ENCODE measurements at places on chromosomes 5 and 9.

DNA sequence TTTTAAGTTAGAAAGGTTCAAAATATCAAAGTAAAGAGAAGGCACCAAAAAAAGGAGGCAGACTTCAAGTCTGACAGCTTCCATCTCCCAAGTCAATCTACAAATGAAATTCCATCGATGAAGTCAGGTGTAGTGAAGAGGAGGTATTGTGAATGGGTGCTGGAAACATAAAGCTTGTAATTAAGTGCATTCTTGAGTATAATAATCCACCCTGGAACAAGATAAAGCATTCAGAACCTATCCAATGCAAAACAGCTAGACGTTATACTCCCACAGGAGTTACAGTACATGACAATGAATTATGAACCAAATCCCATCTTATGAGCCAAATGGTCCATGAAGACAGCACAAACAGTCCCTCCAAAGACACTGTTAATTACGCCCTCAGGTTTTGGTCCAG, 22.3 kb downstream of the BNC2 start:
- no peak for DNase-seq

- no peak for DNase-seq
Measured at GRCh38 chr5:135058331-135058732, 24.3 kb upstream of the PITX1 start.

DNA sequence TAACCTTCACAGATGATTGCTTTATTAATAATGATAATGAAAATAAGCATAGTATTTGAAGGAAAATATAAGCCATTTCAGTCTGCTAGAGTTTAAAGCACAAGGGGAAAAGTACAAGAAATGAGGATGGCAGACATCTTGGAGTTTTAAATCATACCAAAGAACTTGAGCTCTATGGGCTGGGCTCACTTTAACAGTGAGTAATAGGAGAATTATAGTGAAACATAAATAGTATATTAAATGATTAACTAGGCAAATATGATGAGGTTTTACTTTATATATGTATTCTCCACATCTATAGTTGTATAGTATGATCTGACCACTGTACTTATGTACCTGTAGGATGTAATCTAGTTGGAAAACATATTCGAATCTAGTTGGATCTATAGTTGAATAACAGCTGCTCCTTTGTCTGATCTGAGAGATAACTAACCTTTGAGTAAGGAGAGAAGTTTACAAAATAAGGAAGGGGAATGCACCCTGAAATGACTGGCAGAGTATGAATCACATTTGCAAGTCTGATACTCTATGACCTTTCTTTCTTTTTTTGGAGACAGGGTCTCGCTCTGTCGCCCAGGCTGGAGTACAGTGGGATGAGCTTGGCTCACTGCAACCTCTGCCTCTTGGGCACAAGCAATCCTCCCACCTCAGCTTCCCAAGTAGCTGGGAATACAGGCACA, 17.6 kb downstream of the MEGF9 start:
- DNase-seq = no peak

DNA sequence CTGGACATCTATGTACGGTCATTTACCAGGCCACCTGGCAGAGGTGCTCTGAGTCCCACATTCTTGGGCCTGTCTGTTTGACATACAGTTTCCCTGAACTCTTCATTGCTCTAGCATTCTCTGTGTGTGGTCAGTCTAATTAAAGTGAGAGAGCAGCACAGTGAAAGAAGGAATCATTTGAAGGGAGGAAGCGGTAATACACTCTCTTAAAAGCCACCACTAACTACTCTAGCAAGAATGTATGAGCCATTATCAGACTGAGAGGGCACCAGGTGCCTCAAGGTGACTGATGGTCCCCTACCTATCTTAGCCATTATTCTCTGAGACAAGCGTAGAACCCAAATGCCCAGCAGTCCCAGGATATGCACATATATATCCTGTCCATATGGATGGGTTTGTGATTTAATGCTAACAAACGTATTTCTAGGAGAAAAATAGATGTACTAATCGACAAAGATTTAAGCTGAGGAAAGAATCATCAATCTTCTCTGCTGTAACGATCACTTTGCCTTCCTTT, 527.2 kb downstream of the PRELID2 start:
- DNase-seq = no peak

GRCh38 chr5:61402970-61403900, 71.2 kb downstream of the ZSWIM6 start:
- DNase-seq = no peak

- no peak for DNase-seq
Measured at GRCh38 chr9:1929722-1930244, 85.4 kb upstream of the SMARCA2 start.

GRCh38 chr5:64532212-64532611, 26.4 kb downstream of the RGS7BP start:
- no peak for DNase-seq

GRCh38 chr9:95049761-95050160, 267.7 kb downstream of the FANCC start:
- DNase-seq = no peak

DNA sequence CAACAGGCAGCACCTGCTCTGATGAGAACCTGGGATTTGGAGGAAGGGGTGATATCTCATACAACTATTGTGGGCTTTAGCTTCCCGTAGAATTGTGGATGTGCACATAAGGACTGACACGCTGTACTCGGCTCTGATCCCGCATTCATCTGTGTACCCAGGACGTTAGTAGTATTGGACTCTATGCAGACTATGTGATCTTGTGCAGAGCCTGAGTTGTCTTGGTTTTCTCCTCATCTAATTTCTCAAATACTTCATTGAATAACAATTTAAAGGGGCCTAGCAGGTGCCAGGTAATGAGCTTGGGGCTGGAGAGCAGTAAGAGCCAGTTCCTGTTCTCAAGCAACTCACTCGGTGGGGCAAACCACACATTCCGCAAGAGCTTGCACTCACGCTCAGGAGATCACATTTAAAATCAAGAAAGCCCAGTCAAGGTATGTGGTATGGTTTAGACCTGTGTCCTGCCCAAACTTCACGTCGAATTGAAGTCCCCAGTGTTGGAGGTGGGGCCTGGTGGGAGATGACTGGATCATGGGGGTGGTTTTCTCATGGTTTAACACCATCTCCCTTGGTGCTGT, 14.8 kb downstream of the C5orf15 start:
- DNase-seq = no peak

DNA sequence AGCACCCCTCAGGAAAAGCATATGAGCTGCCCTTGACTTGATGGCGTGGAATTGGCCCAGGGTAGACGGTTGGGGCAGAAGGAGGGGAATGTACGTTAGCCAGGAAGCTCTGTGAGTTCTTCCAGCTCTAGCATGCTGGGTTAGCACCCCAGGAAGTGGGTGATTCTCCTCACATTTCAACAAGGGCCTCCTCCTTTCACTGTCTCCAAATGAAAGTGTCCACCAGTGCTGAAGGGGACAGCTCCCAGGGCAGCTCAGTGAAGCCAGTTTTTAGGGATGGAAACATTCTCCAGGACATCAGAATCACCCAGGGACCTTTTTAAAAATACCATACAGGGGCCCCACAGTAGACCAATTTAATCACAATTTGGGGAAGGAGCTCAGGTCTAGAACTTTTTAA, 17.2 kb upstream of the AFAP1L1 start:
- no peak for DNase-seq

GRCh38 chr5:111394586-111394985, 117.7 kb downstream of the STARD4 start:
- no peak for DNase-seq

DNA sequence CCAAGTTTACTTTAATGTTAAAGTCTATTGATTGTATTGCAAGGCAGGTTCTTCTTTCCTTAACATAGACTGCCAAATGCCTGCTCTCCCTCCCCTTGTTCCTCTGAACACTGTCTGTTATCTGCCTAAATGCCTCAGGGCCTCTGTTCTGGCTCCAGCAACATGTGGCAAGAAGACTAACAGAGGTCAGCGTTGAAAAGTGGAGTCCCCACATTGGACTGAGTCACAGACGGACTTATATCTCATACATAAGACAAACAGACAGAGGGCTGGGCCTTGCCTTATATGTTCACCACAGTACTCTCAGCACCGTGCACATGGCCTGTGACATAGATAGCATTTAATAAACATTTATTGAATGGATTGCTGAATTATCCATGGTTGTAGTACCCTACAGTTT, 91.4 kb downstream of the TSSK1B start:
- no peak for DNase-seq

GRCh38 chr9:136354592-136355085, 8.9 kb downstream of the DNLZ start:
- DNase-seq = no peak

GRCh38 chr5:151534350-151534749, 56.8 kb downstream of the FAT2 start:
- no peak for DNase-seq

DNA sequence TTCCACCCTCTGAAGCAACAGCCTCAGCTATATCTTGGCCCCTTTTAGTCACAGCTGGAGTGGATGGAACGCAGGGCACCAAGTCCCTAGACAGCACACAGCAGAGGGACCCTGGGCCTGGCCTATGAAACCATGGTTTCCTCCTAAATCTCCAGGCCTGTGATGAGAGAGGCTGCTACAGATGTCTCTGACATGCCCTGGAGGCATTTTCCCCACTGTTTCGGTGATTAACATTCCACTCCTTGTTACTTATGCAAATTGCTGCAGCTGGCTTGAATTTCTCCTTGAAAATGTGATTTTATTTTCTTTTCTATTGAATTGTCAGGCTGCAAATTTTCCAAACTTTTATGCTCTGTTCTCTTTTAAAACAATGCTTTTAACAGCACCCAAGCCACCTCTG, 384.8 kb downstream of the PRR16 start:
- no peak for DNase-seq

- DNase-seq = no peak
Measured at GRCh38 chr5:81553567-81554212, 159.8 kb upstream of the ACOT12 start.

DNA sequence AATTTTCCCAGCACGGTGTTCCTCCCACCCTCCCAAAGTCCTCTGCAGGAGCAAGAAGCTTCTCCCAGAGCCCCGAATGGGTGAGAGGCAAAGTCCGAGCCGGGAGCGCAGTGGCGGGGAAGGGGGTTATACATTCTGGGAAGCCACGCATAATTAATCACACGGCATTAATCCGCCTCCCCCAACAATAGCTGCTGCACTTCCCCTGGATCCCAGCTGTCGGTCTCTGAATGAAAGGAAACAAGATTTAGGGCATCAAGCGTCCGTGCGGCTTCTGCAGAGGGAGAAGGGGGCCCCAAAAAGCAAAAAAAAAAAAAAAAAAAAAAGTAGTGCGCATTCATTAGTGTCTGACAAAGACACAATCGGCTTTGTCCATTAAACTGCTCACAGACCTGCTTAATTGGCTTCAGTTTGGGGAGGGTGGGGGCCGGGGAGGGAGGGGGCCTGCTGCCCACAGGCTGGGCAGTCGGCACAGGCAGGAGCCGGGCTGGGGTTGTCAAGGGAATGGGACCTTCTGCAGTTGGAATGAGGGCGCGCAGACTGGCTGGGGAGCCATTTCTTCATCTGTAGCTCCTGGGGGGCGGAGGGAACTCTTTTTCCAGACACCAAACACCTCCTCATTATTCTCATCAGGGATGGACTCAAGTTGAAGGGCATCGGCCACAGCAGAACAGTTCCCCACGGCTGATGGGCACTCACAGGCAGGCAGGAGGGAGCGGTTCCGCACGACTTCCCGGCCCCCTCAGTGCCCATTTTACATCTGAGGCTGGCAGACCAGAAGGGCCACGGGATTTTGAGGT, 3.4 kb downstream of the NOTCH1 start:
- DNase-seq = no peak

DNA sequence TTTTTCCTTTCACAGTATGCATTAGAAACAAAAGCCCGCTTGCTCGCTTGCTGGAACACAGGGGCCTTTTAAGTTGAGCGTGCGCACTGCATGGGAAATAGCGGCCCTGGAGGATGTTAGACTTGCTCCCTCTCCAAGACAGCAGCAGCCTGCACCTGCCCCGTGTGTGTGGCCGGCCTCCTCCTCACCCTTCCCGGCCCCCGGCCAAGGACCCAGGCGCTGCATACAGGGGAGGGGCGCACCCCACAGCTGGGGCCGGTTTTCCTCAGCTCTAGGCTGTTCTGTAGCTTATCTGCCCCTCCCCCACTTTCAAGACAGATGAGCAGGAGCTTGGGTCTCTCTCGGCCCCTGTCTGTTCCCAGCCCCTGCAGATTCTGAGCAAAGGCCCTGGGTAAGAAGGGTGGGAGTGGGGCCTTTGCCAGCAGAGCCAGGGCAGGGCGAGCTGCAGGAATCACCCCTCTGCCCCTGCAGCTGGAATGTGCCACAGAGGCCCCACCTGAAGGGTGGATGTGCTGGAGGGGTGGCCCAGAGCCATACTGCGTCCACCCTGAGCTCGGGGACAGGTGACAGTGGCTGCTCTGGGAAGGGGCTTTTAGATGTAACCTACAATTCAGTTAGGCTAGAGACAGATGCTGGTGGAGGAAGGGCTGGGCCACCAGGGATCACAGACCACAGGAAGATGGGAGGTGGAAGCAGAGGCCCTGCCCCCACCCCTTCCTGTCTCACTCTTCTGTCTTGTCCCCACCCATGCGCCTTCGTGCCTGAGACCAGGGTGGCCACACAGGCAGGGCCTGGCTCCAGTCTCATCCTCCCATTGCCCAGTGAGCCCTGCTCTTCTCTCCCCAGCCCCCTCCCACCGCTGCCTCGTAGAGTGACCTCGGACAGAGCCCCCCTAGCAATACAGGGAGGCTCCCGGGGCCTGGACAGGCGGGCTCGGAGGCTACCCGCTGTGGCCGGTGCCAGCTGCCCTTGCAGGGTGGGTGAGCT, 132.4 kb downstream of the DAB2IP start:
- DNase-seq = no peak

GRCh38 chr9:128033609-128034008, 33.5 kb downstream of the NAIF1 start:
- no peak for DNase-seq

- DNase-seq = no peak
Measured at GRCh38 chr9:5478206-5478605, 27.9 kb downstream of the CD274 start.

DNA sequence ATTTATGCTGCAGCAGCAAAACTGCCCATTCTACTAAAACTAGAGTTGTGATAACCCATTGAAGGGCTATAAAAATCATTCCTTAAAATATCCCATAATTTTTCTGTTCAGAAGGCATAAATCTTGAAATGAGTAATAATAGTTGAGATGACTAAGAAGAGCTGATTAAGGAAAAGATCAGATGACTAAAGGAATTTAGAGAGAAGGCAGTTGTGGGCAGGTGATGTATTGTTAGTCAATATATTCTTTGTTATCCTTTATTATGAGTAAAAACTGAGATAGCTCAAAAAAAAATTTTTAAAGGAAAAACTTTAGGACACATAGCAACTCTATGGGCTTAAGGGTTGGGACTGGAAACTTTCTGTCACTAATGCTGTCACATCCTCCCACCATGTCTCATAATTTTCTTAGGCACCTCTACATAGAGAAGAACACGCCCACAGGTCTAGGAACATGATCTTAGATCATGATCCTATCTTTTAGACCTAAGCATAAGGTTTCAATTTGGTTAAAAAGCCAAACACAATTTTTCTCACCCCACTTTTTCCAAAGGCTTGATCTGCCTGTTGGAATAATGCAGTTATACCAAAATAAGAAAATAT, 597.5 kb upstream of the MEF2C start:
- no peak for DNase-seq

Measured in T-helper 1 cell (primary cell).